MCF 10A (cell line): ENCODE measurements at places on chromosomes 1 and 21.

DNA sequence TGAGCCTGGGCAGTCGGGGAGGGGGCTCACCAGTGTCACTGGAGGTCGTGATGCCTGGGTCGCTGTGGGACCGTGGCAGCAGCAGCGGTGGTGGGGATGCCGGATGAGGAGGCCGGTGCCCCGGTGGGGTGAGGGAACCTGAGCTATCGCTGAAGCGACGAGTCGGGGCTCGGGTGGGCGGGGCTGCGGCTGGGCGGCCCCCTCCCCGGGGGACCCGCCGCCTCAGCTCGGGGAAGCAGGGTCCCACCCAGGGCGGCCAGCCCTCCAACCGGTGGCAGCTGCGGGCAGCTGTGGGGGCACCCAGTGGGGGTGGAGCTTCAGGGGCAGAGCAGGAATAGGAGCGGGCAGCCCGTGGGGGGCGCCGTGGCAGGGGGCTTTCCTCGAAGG is 5.0 kb downstream of the ENTREP3 start:
- no peak for DNase-seq

DNA sequence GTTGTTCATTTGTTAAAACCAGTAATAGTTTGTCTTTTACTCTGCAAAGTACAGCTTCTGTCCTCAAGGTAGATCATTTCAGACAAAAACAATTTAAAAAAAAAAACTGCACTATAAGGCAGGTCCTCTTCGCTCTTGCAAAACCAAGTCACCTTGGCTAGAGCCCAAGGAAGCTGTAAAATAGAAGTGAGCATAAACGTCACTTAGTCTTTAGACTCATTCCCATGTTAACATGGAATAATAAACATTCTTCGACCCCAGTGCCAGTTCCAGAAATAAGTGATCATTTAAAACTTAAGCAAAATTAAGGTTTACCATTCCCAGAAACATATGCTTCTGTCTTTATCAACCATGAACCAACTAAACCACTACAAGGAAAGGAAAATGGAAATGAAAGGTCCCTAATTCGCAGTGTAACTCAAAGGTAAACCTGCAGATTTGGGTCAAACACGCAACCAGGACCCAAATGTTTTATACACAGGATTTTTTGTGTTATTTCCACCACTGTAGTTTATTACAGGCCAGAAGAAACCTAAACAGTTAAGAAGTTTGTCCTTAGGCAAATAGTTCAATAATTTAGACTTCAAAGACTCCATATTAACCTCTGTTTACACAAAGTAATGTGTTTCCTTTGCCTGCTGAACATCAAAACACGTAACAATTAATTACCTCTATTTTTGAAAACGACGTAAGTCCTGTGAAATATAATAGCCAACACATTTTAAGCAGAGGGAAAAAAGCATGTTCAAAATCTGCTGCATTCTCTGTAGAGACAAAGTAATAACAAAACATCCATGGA is 54.6 kb downstream of the TGFBR3 start:
- DNase-seq: peak; percentile 65

DNA sequence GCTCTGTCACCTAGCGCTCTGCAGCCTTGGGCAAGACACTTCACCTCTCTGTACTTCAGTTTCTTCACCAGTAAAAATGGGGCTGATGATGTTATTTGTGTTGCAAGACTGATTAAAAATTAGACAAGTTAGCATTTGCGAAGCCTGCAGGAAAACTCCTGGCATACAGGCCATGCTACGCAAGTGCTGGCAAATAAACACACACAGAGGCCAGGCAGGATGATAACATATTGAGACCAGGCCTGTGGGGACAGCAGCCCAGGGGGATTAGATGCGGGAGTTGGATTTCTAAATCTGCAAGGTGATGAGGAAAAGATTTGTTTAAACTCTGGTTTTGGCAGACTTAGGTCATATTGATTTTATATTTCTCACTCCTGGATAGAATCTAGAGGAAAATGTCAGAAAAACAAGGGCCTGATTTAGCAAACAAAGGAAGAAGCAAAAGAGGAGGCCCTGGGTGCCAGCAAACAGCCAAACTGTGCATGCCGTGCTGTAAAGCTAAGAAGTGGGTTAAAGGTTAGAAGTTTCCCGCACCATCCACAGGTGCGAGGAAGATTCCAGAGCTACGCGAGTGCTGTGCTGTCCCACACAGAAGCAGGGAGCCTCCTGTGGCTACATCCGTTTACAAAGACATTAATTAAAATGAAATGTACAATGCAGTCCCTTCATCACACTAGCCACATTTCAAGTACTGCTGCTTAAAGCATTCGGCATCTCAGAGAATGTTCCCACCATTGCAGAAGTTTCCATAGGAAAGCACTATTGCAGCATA is 532.2 kb downstream of the NPHP4 start:
- DNase-seq: no peak

DNA sequence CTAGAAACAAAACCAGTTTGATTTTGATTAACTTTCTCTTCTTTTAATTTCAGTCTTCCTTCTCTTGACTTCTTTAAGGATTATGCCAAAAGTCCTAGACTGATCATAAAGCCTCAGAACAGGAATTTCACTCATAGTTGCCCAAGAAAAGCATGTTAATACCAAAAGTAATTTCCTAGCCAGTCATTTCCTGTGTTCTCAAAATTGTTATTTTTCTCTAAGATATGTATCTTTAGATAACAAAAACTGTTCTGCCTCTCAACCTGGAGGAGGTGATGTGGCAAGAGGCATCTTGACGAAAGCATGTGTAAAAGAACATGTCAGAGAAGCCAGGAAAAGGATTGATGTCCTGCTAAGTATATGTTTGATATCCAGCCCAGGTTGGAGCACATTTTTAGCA is 78.0 kb upstream of the IPO9 start:
- DNase-seq: peak; percentile 83

DNA sequence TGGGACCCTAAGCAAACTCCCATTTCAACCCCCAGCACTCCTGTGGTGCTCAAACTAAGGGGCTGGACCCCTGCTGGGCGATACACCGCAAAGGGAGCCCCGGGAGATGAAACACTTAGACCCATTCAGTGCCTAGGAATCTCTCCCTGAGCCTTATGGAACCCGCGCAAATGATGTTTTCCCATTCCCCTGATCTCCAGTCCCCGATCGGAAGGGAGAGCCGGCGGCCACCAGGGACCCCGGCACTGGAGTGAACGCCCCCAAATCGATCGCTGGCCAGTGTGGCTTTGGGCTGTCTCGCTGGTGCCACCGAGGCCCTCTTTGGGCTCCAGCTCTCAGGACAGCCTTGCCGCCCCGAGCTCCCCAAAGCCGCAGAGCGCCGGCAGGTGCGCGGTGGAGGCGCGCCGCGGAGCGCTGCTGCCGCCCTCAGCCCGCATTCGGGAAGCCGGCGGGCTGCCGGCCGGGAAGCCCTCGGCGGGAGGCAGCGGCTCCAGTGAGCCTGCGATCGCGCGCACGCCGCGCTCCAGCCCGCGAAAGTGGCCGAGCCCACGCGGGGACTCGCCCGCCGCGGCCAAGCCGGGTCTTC is 1.1 kb downstream of the PLXNA2 start:
- peak; percentile 65 for DNase-seq

DNA sequence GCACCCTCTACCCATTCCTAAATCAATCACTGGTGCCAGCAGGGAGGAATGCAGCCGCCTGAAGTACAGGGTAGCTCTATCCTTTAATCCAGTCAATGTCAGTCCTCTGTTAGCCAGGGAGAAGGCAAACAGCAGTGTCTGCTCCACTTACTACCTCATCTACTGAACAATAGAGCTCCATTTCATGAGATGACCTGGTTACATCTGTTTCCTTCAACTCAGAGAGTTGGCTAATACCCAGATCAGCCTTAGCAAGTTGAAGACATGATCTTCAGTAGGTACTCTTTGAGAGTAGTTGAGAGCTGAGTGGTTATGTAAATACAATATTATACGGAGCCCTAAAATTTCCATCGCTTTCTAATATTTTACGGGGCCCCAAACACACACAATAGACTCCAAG is 46.1 kb upstream of the CD34 start:
- DNase-seq: no peak

- DNase-seq: no peak
These were observed 26.7 kb downstream of the SLC2A1 start for GRCh38 chr1:42931911-42932422.
